ENCODE measurements at places on chromosomes 2 and 18.

- no peak for DNase-seq
Measured at GRCh38 chr2:128280158-128280871, 38.4 kb downstream of the HS6ST1 start.

GRCh38 chr2:239048736-239049135 lies 200.9 kb downstream of the TWIST2 start:
- no peak for DNase-seq

DNA sequence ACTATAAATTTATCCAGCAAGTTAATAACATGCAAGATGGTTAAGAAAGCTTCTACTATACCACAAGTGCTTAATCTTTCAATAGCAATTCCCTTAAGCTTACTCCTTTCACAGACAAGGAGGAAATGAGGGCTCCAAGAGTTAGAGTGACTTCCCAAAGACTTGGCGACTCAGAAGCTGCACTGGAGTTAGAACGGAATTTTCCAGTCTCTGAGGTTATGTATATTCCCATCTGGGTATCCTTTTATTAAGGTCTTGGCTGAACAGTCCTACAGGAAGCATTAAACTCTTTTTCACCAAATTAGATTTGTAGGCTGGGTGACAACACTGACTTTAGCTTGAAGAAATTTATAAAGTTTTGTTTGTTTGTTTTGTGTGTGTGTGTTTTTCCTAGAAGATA lies 256.9 kb upstream of the DPP10 start:
- DNase-seq: no peak

GRCh38 chr2:150091846-150092245 lies 395.6 kb downstream of the RND3 start:
- no peak for DNase-seq

- DNase-seq: no peak
Measured at GRCh38 chr2:216572582-216573578, 60.3 kb upstream of the IGFBP2 start.

DNA sequence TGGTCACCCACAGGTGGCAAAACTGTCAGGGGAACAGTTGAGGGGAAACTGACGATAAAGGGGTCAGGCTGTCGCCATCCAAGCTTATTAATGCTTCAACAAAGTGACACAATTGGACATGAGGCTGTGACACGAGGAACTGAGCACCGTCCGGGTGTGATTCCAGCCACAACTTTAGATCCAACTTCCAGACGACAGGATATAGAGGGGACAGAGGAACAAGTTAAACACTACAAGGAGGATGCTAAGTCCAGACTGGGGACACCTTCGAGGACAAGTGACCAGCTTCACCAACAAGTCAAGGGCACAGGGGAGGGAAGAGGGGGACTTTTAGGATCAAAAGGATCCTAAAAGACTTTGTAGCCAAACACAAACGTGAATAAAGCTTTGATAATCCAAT lies 23.8 kb downstream of the BOK start:
- no peak for DNase-seq

- no peak for DNase-seq
Measured at GRCh38 chr18:55844382-55844781, 256.4 kb upstream of the TCF4 start.

GRCh38 chr18:62339106-62339988 lies 14.2 kb downstream of the TNFRSF11A start:
- no peak for DNase-seq

DNA sequence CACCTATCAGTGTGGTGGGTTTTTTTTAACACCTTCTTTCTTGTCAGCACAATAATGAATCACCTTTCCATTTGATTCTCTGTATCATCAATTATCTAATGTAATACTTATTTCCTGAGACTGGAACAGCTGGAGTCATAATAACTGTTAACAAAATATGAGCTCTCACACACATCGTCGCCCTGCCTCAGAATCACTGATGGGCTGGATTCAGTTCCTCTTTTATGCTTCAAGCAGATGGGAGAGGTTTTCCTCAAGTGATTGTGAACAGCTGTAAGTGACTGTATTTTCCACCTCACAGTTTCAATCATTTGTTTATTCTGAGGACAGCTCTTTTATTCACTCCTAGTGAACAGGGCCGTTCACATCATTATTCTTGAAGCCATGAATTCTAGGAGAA lies 330.2 kb downstream of the DSC3 start:
- DNase-seq: no peak

GRCh38 chr2:37343537-37344434 lies 644 bp upstream of the QPCT start:
- DNase-seq: no peak

GRCh38 chr2:72573232-72573631 lies 252.6 kb downstream of the EXOC6B start:
- no peak for DNase-seq

DNA sequence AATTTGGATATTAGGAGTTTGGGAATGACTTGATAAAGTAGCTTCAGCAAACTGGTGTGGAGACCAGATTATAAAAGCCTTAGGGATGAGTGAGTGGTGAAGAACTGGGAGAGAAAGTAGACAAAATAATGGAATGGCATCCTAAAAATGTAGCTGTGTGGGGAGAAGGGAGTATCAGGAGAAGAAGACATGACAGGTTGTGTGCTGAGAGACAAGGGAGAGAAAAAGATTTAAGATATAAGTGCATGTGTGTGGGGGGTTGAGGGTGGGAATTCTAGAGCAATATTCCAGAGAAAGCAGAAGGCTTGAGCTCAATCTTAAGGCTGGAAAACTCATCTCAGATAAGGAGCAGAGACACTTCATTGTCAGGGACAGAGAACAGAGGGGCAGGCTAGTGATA lies 159.5 kb downstream of the HNMT start:
- no peak for DNase-seq

DNA sequence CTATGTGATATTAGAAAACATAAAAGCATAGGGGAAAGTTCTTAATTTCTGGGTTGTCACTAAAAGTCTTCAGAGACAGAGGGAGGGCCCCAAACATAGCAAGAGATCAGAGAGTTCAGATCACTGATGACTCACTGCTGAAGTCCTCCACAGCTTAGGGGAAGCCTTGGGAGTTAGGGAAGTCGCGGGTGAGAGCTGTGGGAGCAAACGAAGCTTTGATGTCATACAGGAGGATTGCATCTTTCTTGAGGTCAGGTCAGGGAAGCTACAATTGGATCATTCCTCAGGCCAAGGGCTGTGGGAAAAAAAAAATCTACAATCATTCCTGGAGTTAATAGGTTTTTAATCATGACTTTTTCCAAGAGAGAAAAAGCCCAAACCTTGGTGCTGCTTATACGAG lies 96.2 kb downstream of the COPS8 start:
- no peak for DNase-seq

DNA sequence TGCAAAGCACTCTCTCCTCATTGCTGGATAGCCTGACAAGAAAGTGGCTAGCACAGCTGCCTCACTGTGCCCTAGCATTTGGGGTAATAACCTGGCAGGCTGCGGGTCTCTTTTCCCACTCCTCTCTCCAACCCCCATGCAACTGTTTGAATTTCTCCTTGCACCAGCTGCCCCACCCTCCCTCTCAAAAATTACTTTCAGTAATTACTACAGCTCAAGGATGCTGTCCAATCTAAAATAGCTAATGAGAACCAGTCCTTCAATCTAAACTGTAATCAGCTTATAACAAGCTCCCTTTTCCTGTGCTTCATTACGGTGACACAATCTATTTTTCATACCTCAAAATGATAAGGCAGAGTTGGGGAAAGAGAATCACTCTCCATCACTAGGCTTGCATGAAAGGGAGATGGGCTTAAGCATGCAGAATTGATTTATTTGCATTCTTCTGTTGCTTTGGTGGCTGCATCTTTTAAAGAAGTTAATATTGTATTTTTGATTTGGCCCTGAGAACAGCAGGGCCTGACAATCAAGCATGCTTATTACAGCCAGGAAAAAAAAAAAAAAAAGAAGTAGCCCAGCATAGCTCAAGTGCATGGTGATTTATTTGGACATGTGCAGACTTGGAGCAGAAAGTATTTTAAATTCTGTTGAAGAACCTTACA lies 881.8 kb downstream of the SLC4A3 start:
- DNase-seq: no peak

- no peak for DNase-seq
Measured at GRCh38 chr2:217338306-217338916, 478.5 kb upstream of the TNP1 start.

GRCh38 chr2:46298522-46299353 lies 1.5 kb downstream of the EPAS1 start:
- no peak for DNase-seq

DNA sequence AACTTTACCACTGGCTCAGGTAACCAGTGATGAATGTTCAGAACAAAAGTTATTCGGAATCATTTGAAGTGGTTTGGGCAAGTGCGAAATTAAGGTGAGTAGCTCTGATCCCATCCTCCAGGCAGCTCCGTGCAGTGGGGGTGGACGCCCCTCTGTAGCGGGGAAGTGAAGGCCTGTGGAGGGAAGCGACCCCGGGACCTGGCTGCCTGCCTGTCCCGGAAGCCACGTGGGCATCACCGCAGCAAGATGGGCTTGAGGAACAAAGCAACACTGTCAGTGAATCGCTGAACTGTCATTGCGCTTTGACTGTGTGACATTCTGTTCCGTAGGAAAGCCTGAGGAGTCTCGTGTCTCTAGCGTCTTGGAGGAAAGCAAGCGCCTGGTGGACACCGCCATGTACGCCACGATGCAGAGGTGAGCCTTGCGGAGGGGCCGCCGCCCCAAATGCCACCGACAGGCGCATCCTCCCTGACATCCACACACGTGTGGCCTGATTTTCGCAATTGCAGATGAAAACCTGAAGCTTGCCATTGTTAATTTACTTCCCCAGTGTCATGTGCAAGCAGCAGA lies 9.5 kb downstream of the TPO start:
- DNase-seq: no peak

DNA sequence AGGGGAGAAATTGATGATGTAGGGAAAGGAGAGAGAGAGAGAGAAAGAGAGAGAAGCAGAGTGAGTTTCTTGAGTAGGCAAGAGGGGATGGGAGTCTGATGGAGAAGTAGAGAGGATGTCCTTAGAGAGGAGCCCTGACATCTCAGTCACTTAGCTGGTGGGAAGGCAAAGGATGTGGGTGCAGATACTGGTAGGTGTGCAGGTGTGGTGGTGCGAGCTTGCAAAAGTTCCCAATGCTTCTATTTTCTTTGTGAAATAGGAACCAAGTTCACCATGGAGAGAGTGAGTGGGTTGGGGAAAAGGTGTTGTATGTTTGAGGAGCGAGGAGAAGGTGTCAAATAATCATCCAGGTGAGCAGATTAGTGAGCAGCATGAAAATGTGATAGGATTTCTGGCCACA lies 26.5 kb upstream of the POLE4 start:
- DNase-seq: no peak

DNA sequence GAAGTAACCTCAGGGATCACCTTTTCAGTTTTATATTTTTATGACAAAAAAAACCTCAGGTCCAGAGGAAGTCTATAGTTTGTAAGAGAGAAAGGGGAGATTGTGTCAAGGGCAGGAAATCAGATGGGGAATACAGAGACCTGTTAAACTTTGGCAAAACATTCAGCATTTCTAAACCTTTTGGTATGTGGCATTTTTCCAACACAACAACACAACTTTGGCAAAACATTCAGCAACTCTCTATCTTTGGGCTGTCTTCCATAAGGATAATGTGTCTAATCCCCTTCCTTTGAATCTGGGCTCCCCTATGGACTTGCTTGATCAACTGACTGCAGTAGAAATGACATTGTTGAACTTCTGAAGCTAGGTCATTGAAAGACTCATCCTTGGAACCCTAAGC lies 220.6 kb upstream of the CCDC68 start:
- no peak for DNase-seq

DNA sequence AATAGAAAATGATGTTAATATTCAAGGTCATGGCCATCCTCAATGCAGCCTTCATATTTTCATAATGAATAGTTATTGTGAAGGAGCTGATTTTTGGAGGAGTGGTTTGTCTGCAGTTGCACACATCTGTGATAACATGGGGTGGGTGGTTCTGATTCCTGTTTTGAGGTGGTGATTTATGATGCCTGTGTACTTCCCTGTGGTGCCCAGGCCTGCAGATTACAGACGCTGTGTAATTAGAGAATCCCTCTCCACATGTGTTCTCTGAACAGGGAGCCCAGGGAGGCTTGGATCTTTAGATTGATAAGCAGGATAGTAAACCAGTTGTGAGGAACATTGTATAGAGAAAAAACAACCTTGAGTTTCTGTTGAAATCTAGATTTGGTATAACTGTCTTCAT lies 117.5 kb downstream of the AGAP1 start:
- DNase-seq: no peak

DNA sequence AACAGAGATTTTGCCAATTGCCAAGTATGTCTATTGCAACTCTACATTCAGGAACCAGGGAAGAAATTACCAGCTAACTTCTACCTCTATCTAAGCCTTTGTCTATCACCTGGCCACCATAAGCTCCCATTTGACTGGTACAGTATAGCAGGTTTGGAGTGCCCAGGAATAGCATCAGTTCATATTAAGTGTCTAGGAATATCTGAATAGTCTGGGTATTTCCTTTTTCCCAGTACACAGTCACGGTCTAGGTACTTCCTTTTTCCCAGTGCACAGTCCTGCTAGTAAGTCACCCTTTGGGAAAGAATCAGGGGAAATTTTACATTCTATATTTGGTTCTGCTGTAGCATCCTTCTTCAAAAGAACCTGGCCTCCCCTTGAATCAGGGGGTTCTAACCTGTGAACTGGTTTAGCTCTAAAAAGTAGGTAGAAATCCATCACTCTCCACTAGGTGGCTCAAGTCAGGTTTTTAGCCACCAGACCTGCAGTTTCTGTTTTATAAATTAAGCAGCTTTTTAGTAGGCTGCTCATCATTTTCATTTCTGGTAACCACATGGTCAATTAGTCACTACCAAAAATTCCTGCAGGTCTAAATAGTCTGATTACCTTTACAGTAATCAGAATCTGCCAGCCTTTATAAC lies 49.3 kb upstream of the DNAJC10 start:
- no peak for DNase-seq

DNA sequence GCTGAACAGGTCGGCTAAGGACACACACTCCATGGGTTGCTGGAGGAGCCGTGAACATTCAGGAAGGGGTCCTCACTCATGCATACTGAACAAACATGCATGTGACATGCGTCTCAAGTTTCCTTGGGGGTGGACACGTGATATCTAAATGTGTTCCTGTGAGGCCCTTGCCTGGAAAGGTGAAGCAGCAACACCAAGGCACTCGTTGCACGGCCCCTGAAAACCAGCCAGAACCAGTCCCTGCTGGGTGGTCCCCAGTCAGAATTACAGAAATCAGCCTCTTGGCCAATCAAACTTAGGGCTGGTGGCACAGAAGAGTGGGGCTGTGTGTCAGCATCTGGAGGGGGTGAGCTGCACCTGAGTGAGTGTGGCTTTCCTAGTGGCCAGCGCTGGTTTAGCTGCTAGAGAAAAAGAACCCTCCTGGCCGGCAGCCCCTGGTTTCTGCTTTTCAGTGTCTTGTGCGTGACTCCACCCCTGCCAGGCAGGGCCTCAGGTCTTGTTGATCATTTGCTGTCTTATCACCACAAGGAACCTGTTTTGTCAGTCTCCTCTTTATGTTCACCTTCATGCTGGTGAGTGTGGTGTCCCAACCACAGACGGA lies 3.2 kb upstream of the AQP12B start:
- no peak for DNase-seq

Data from activated CD4-positive, alpha-beta T cell treated with anti-CD3 and anti-CD28 coated beads for 1 hour (primary cell).